ENCODE measurements at places on chromosomes 2 and 18.

- no peak for DNase-seq
Measured at GRCh38 chr18:13915995-13916431, 677 bp upstream of the MC2R start.

GRCh38 chr18:48787203-48788151 is 163.3 kb downstream of the SMAD7 start:
- DNase-seq = no peak

DNA sequence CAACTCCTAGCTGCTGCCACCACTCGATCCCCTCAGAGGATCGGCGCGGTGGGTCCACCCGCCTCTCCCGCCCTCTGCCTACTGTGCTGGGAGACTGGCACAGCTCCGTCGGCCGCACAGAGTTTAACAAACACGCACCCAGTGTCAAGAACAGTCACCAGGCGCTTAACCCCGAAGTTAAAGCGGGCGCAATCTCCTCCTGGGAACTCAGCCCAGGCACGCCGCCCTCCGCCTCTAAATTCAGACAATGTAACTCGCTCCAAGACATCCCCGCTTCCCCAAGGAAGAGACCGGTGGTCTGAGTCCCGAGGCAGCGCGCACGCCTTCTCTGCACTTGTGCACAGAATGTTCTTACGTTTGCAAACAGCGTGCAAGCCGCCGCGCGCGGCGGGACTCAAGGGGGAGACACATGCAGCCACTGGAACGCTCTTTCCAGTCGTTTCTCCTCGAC is 533 bp downstream of the CXCR4 start:
- no peak for DNase-seq

- no peak for DNase-seq
Measured at GRCh38 chr18:4433717-4434116, 21.4 kb downstream of the DLGAP1 start.

DNA sequence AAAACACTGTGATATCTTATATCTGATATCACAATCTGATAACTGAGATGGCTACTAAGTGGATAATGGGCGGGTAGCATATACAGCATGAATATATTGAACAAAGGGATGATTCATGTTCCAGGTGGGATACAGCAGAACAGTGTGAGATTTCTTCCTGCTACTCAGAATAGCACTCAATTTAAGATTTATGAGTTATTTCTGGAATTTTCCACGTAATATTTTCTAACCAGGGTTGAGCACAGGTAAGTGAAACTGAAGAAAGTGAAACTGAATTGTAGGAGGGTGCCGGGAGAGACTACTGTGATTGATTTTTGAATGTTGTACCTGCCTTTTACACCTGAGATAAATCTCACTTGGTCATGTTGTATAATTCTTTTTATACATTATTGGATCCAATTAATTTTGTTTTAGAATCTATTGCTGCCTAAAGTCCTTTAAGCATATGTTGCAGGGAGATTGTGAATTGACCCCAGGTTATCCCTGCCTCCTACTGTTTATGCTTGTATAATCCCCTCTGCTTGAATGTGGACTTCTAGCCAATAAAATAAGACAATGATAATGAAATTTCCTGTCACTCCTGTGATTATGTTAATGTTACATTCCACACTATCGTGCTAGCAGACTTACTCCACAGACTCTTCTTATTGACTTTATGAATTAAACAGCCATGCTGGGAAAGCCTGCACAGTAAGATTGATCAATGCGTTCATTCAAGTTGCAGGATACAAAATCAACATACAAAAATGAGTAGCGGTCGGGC is 67.6 kb upstream of the RBBP8 start:
- peak; percentile 38 for DNase-seq

GRCh38 chr2:102872388-102872787 is 110.6 kb downstream of the TMEM182 start:
- DNase-seq = peak; percentile 29

DNA sequence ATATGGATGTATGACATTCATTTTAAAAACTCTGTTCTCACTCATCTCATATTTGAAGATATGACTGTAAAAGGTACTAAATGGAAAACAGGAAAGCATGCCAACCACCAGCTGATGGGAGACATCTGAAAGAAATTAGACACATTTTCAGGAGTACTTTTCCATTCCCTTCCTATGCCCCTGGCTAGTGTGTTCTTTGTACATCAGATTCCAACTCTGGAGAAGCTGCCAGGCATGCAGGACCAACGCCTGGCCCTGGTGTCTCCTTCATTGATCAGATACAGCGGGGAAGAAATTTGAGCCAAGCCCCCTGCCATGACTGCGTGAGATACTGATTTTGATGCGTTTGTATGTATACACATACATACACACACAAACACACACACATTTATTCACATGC is 599.0 kb upstream of the SYT4 start:
- no peak for DNase-seq

GRCh38 chr2:20436716-20437470 is 10.0 kb upstream of the RHOB start:
- no peak for DNase-seq

DNA sequence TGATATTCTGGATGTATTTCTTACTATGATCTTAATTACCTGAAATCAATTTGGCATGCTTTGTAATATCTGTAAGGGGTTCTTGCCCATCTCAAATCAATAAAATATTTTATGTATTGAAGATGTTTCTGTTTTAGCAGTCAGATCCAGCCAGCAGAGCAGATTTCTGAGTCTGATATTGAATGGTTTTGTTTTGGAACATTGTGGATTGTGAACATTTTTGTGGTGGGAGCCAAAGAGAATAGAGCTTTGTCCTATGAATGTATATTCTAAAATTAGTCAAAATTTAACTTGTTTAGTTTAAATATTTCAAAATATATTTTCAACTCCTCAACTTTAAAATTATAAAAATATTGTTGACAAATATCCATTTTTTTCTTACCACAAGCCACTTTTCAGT is 197.0 kb downstream of the UBE2E3 start:
- DNase-seq = no peak

DNA sequence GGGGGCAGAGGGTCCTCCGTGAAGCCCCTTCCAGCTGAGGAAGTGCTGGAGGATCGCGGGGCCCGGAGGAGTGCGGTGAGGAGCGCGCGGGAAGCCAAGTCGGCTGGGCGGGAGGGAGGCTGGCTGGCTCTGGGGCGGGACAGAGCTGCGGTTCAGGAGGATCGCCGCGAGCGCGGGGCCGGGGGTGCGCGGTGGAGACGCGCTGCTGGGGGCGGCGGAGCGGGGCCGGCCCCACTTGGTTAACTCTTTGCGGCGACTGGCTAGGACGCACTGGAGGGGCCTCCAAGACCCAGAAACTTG is 464 bp downstream of the CYBRD1 start:
- DNase-seq = no peak

DNA sequence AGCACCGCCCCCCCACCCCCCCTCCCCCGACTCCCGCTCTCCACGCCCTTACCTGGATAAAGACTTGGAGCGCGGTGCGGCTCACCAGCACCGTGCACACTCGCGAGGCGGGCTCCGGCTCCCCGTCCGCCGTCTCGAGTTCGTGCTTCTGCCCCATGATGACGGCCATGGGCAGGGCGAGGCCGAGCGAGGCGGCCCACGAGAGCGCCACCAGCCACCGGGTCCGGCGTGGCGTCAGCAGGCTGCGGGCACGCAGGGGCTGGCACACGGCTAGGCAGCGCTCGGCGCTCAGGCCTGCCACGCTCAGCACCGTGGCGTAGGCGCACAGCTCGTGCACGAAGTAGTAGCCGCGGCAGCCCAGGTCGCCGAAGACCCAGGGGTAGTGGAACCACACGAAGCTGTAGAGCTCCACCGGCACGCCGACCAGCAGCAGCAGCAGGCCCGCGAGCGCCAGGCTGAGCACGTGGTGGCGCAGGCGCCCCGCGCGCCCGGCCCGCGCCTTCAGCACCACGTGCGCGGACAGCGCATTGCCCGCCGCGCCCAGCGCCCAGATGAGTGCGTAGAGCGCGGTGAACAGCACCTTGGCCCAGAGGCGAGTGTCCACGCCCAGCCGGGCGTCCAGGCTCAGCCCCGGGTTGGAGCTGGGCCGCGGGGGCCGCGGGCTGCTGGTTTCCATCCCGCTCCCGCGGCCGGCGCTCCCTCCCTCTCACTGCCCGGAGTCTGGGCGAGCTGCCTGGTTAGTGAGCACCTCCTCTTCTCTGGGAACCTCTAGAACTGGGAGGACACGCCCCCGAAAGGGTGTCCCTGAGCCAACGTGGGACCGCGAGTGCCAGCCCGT is at the start of gene NTSR2:
NTSR2 (minus strand) TSS at position 742 of the 838 bp plus-strand sequence; CDS start at position 676, 66 bp downstream.
- DNase-seq = no peak

DNA sequence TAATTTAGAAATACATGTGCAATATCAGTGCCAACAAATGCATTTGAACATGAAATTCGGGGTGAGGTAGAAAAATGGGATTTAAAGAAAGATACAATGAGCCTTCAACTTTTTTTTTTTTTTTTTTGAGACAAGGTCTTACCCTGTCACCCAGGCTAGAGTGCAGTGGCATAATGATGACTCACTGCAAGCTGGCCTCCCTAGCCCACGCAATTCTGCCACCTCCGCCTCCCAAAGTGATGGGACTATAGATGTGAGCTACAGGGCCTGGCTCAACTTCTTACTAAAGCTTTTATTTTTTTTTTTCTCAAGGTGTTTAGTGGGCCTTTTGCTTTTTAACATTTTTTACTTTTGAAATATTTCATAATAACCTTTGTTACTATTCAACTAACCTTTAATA is 365.6 kb downstream of the LRRTM4 start:
- DNase-seq = no peak

DNA sequence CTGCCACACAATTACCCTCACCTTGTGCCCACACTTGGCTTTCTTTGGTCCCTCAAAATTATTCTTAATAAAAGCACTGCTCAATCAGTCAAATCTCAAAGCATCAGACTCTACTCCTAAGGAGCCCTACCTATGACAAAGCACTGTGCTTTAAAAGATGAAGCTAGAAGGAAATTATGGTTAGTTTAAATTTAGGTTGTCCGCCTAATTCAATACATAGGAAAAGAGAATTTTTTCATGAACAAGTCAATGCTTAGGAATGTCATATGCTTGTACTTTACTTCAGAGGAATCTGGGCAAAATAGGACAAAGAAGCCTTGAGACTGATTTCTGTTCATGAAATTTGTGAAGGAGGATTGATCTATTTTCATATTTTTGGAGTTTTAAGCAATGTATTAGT is 726.4 kb upstream of the CDH2 start:
- no peak for DNase-seq

GRCh38 chr2:48483506-48483905 is 46.4 kb upstream of the STON1 start:
- no peak for DNase-seq

- no peak for DNase-seq
Measured at GRCh38 chr2:157827377-157827776, 48.8 kb downstream of the ACVR1 start.

All from HT-29 (cell line).